ENCODE measurements at places on chromosomes 5 and 9. TPM values are rescaled to one million over a fixed set of nuclear protein-coding genes. Genes with fewer than 3 reads are reported as not detected.

RXRA gene
- 32.5 TPM for total RNA-seq

NEURL1B gene
- total RNA-seq: 3.9 TPM

- no peaks in the 10 kb centered on the region for H3K36me3 ChIP-seq
- no peak overlapping the region for H3K27ac ChIP-seq
- DNase-seq: no peak
- H3K27me3 ChIP-seq: no peaks in the 10 kb centered on the region
- peaks cover 28% of the 10 kb centered on the region for H3K4me1 ChIP-seq
- no peak overlapping the region for H3K4me3 ChIP-seq
Observed at GRCh38 chr5:124280079-124280478, 466.4 kb downstream of the ZNF608 start.

LCN9 gene
- 2.6 TPM for total RNA-seq

FAM151B gene
- total RNA-seq: 2.7 TPM

HSPB3 gene
- 1.8 TPM for total RNA-seq

DNA sequence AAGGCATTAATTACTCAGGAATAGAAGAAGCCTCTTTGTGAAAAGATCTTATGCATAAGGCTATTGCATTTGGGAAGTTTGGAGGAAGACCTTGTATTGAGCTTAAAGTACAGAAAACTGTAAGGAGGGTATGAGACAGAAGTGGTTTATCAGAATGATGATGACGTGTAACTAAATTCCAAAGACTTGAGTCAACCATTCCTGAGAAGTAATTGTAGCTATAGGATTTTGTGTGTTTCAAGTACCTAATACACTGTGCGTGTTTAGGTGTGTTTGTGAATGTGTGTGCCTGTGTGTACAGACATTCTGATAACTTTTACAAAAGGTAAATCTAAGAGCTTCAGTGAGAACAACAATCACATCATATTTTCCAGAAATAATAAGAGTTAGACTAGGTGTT lies 46.5 kb upstream of the IRX2 start:
- no peak overlapping the region for H3K27ac ChIP-seq
- no peak overlapping the region for H3K4me3 ChIP-seq
- H3K27me3 ChIP-seq: no peaks in the 10 kb centered on the region
- H3K36me3 ChIP-seq: no peaks in the 10 kb centered on the region
- no peaks in the 10 kb centered on the region for H3K4me1 ChIP-seq

- DNase-seq: no peak
- no peak overlapping the region for H3K27ac ChIP-seq
- no peaks in the 10 kb centered on the region for H3K27me3 ChIP-seq
- no peaks in the 10 kb centered on the region for H3K4me1 ChIP-seq
- H3K4me3 ChIP-seq: no peak overlapping the region
Observed at GRCh38 chr9:116387934-116388698, 234.5 kb downstream of the PAPPA start.

MED10 gene
- total RNA-seq: 16.8 TPM

- H3K4me3 ChIP-seq: no peak overlapping the region
- DNase-seq: no peak
- no peaks in the 10 kb centered on the region for H3K4me1 ChIP-seq
Observed at GRCh38 chr5:81151546-81151945, 81.6 kb upstream of the CKMT2 start.

DNA sequence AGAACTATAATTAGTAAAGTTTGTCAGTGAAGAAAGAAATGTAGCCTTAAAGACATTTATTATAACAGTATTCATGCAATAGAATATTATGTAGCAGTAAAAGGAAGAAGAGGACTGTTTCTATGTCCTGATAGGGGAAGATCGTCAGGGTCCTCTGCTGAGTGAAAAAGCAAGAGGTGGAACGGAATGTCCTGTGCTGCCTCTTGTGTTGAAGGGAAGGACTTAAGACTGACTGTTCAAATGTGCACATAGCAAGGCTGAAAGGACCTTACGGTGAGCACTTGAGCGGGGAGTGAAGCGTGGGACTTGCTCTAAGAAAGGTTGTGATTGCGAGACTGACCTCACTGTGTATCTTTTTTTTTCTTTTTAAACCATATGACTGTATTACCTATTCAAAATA lies 63.2 kb downstream of the SNX24 start:
- H3K27me3 ChIP-seq: no peaks in the 10 kb centered on the region
- H3K4me3 ChIP-seq: no peak overlapping the region
- H3K27ac ChIP-seq: peak overlapping the region; percentile 51
- DNase-seq: peak; percentile 50

AK1 gene
- 28.3 TPM for total RNA-seq

IFNA21 gene
- total RNA-seq: not detected

GRCh38 chr9:14180960-14181537 lies 132.9 kb downstream of the NFIB start:
- no peaks in the 10 kb centered on the region for H3K27me3 ChIP-seq
- H3K4me1 ChIP-seq: no peaks in the 10 kb centered on the region
- no peak for DNase-seq
- no peak overlapping the region for H3K4me3 ChIP-seq
- no peaks in the 10 kb centered on the region for H3K36me3 ChIP-seq

- H3K36me3 ChIP-seq: no peaks in the 10 kb centered on the region
- peak; percentile 42 for DNase-seq
- H3K27ac ChIP-seq: peak overlapping the region; percentile 84
- H3K4me3 ChIP-seq: no peak overlapping the region
Observed at GRCh38 chr9:121976751-121977150, 116.4 kb downstream of the TTLL11 start.

C7 gene
- 43.5 TPM for total RNA-seq

GRCh38 chr5:34916518-34916917 lies 1.0 kb downstream of the BRIX1 start:
- no peak for DNase-seq
- H3K4me3 ChIP-seq: peak overlapping the region; percentile 85
- H3K27me3 ChIP-seq: no peaks in the 10 kb centered on the region

DNA sequence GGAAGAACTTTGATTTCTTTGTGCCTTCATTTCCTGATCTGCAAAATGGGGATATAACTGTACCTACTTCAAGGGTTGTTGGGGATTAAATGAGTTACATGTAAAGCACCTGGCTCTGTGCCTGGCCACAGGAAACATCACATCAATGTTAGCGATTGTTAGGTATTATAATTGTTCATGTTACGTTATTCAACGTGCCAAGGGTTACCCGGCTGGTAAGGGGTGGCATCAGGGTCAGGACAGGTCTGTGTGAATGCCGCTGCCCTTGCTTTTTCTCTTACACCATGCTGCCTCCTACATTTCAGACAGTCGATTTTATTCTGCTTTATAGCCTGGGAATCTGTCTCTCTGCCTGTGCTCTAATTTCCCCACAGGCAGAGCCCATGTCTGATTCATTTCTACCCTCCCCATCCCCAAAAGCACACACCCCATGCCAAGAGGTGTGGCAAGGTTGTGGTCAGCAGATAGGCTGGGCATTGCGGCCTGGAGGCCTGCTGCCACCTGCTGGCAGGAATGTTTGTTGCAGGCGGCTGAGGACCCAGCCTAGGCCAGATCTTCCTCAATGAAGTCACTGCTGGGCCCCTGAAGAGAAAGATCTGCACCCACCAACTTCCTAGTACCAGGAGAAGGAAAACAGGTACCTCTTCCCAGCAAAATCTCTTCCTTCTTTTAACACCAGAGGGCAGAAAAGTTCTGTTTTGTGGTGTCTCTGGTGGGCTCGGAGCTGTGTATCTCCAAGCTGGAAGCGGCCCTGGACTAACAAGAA lies 5.3 kb downstream of the ANKS6 start:
- peaks cover 19% of the 10 kb centered on the region for H3K4me1 ChIP-seq
- peak overlapping the region; percentile 79 for H3K27ac ChIP-seq
- H3K4me3 ChIP-seq: no peak overlapping the region
- no peaks in the 10 kb centered on the region for H3K27me3 ChIP-seq
- H3K36me3 ChIP-seq: peaks cover 3% of the 10 kb centered on the region

COL27A1 gene
- total RNA-seq: 47.0 TPM

DNA sequence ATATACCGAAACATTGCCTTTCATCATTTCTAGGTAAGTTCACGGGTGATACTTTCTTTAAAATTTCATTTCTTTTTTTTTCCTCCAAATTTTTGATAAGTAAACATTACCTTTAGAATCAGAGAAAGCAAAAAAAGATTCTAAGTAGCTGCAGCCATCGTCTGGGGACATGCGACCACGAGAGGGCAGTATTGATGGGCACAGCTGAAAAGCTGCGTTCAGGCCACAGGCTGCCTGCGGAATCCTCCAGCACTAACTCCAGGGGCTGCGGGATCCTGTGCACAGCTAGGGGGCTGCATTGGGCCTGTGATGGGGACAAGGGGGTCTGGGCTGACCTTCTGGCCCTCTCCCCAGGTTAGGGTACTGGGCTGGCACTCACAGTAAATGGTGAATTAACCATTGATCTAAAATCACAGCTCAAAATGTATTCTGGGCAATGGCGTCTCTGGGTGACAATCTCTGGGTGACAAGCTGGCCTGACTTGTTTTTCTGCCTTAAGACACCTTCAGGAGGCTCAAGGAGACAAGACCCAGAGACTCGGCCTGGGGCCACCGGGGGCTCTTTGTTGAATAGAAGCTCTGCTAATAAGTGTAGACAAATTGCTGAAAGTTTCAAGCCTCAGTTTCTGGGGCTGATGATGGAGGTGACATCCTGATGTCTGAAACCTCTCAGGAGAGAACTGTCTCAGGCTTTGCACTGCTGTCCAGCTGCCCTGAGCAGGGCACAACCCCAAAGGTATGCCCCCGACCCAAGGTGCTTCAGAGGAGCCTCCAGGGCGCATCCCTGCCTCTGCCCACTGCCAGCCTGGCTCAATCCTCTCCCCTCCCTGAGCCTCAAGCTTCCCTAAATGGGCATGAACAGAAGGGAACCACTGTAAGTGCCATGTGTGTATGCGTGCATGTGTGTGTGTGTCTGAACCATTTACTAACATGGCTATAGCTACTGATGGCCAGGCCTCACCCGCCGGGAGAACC lies 44.3 kb upstream of the SARDH start:
- H3K4me3 ChIP-seq: no peak overlapping the region
- H3K27me3 ChIP-seq: no peaks in the 10 kb centered on the region
- peaks cover 4% of the 10 kb centered on the region for H3K4me1 ChIP-seq
- peak; percentile 88 for DNase-seq

- no peak for DNase-seq
- H3K27ac ChIP-seq: no peak overlapping the region
- H3K4me1 ChIP-seq: no peaks in the 10 kb centered on the region
- H3K27me3 ChIP-seq: no peaks in the 10 kb centered on the region
- H3K36me3 ChIP-seq: no peaks in the 10 kb centered on the region
- no peak overlapping the region for H3K4me3 ChIP-seq
Observed at GRCh38 chr5:159682623-159683022, 233.7 kb upstream of the ADRA1B start.

- no peaks in the 10 kb centered on the region for H3K4me1 ChIP-seq
- H3K27me3 ChIP-seq: no peaks in the 10 kb centered on the region
- H3K4me3 ChIP-seq: no peak overlapping the region
- no peak overlapping the region for H3K27ac ChIP-seq
- no peak for DNase-seq
- no peaks in the 10 kb centered on the region for H3K36me3 ChIP-seq
Observed at GRCh38 chr5:82674671-82675070, 396.5 kb upstream of the RPS23 start.

CCL27 gene
- not detected for total RNA-seq

- H3K36me3 ChIP-seq: no peaks in the 10 kb centered on the region
- H3K27ac ChIP-seq: no peak overlapping the region
- no peaks in the 10 kb centered on the region for H3K4me1 ChIP-seq
Observed at GRCh38 chr9:71036501-71036900, 84.9 kb downstream of the TRPM3 start.

DNA sequence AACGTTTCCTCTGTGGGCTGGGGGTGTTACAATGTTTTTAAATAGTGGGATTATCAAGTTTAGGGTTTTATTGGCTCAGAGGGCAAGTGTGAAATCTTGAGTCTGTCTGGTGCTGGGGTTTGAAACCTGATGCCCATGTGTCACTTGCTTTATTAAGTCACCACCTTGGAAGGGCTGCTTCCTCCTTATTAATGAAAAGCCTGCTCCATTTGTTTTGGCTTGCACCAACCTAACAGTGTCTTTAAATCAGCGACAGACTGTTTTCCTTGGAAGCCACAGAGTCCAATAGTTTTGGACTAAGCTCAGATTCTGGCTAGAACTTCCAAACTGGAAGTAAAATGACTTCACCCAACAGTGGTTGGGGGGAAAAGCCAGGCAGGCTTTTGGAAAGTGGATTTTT lies 10.7 kb upstream of the PALM2AKAP2 start:
- H3K4me1 ChIP-seq: peaks cover 20% of the 10 kb centered on the region
- no peak overlapping the region for H3K4me3 ChIP-seq
- DNase-seq: no peak
- H3K36me3 ChIP-seq: no peaks in the 10 kb centered on the region

- no peaks in the 10 kb centered on the region for H3K4me1 ChIP-seq
- no peaks in the 10 kb centered on the region for H3K36me3 ChIP-seq
- H3K4me3 ChIP-seq: no peak overlapping the region
- H3K27me3 ChIP-seq: peaks cover 4% of the 10 kb centered on the region
- peak; percentile 61 for DNase-seq
Observed at GRCh38 chr9:26746357-26747072, 146.1 kb downstream of the CAAP1 start.

DNA sequence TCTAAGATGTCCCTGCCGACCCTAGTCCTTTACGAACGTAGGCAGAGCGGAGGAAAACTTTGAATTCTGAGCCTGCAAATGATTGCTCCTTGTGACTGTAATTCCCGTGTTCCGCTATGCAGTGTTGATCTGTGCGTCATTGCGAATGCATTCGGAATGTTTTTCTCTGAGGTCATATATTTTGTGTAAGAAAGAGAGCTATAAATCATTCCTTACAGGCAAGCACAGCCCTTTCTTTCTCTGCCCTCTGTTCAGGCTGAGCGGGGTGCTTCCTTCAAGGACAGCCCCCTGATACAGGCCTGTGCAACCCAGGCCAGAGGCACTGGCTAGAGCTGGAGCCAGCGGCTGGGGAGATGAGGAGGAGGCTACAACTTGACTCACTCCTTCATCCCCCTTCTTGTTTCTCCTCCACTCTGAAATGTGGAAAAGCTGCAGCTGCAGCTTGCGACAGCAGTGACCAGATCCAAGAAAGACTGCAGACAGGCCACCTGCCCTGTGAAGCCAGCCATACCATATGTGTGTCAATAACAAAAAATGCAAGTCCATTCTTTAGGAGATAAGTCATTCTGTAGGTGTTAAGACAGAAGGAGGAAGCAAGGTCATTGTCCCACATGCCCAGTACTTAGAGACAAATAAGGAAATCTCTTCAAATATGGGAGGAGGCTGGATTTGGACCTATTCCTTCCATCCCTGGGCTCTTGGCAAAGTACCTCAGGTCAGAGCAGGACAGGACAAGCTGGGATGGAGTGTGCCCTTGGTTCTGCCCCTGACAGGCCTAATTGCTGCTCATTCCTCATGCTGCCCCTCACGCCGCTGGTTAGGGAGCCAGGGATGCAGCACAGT lies 345.7 kb upstream of the WWC1 start:
- H3K4me1 ChIP-seq: peaks cover 5% of the 10 kb centered on the region
- H3K27ac ChIP-seq: peak overlapping the region; percentile 29
- H3K27me3 ChIP-seq: no peaks in the 10 kb centered on the region

IFNA13 gene
- not detected for total RNA-seq

GRCh38 chr5:92505925-92506324 lies 1075.1 kb downstream of the NR2F1-AS1 start:
- no peaks in the 10 kb centered on the region for H3K4me1 ChIP-seq
- no peaks in the 10 kb centered on the region for H3K36me3 ChIP-seq
- no peak overlapping the region for H3K27ac ChIP-seq
- H3K27me3 ChIP-seq: no peaks in the 10 kb centered on the region

All from hepatocyte (in vitro differentiated cells).